ENCODE measurements at places on chromosomes 5 and 9.

- DNase-seq = no peak
Observed at GRCh38 chr9:121292801-121293241, 24.9 kb downstream of the GSN start.

- peak; percentile 23 for DNase-seq
Observed at GRCh38 chr9:109118808-109119438, 824 bp downstream of the TMEM245 start.

DNA sequence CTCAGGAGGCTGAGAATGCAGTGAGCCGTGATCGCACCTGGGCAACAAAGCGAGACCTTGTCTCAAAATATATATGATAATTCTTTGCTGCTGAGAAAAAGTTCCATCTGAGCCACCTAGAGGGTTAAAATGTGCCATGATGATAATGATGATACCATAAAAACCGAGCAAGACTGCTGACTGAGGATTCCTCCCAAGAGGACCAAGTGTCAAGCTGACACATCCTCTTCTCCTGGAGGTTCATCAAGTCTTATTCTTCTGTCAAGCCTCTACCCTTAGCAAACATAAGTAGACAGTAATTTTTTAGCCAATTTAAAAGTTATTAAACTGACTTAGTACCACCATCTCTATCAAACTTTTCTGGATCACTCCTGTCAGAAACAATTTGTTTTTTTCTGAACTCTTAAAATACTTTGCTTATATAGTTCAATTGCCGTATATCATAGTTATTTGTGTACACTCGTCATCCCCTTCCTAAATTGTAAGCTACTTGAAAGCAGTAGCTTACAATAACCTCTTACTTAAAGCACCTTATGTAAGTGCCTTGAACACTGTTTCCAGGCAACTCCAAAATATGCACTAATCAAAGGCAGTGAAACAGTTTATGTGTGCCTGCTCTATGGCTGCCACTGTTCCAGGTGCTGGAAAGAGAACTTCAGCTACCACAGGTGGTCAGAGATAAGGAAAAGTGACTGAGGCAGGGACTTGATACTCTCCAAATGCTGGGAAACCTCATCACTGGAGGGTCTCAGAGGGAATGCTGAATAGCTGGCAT lies 57.4 kb downstream of the SCAI start:
- no peak for DNase-seq

DNA sequence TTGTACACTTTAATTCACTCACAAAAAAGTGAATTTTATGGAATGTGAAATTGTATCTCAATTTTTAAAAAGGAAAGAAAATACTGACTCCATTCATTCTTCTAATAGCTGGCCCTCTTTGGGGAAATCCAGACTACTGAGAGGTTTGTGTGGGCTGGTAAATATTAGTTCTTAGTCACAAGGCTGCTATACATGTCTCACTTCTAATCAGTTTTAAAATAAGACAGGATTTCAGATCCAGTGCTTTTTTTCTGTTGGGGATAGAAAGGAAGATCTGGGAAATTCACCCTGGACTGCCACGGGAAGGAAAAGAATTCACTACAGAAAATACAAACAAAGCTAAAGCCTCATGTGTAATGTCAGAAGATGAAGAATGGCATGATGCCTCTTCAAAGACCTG lies 32.7 kb upstream of the ADAMTSL1 start:
- DNase-seq = no peak

GRCh38 chr5:56269216-56269927 lies 36.2 kb upstream of the ANKRD55 start:
- DNase-seq = peak; percentile 14

GRCh38 chr5:151721087-151721646 lies 34.5 kb upstream of the SPARC start:
- no peak for DNase-seq

Data from NCI-H146 (cell line).